ENCODE measurements at places on chromosomes 3 and 15.

- peak; percentile 17 for DNase-seq
Observed at GRCh38 chr15:101006931-101007691, 88.0 kb downstream of the LRRK1 start.

- no peak for DNase-seq
Observed at GRCh38 chr3:120678331-120678947, 3.6 kb downstream of the HGD start.

GRCh38 chr15:52218371-52218770, 27.2 kb upstream of the GNB5 start:
- DNase-seq: no peak

DNA sequence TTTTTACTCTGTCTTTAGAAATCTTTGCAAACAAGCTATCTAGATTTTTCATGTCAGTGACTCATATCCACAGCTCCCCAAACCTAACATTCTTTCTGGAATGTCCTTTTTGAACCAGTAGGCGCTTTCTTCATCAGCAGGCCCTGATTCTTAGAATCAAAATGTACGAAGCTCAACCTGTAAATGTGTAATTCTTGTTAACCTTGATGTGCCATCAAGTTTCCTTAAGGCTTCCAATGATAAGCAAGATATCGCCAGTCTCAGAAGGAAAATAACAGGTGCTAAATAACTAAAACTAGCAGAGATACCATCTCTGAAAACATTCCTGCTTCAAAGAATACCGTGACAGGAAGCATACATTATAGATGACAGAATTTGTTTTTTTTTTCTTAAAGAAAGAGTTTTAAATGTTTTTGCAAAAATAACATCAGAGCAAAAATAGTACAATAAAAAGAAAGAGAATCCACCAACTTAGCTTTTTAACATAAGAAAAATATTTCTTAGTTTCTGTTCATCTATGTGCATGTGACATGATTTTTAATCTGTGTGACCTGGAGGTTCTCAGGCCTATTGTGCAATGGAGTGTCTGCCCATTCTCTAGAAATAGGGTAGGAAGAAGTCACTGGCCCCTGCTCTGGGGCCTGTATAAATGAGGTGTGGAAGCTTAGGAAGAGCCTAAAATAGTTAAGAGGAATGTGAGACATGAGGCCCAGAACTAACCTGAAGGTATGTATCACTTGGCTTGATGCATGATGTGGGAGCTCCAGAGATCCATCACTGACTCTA, 14.7 kb upstream of the SECISBP2L start:
- no peak for DNase-seq

GRCh38 chr3:183745300-183746098, 47.9 kb downstream of the YEATS2 start:
- DNase-seq: no peak

- no peak for DNase-seq
Observed at GRCh38 chr3:123523023-123523412, 61.8 kb downstream of the HACD2 start.

DNA sequence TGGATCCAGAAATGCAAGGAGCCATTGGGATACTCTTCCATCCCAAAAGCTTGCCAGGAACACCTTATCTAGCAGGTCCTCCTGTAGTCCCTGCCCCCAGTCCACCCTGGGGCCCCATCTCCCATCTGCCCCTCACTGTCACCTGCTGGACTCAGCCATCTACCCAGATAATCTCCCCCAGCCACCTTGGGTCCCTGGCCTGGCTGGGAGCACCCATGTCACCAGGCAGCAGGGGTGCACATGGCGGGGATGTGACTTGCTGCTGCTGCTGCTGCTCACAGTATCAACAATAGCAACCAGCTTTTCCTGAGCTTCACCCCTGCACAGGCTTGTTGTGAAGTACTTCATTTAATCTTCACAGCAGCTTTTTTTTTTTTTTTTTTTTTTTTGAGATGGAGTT, 12.6 kb downstream of the PTH1R start:
- DNase-seq: no peak

GRCh38 chr3:11600501-11601282, 43.0 kb downstream of the VGLL4 start:
- DNase-seq: no peak

GRCh38 chr3:132262956-132263355, 54.3 kb upstream of the ACP3 start:
- no peak for DNase-seq

DNA sequence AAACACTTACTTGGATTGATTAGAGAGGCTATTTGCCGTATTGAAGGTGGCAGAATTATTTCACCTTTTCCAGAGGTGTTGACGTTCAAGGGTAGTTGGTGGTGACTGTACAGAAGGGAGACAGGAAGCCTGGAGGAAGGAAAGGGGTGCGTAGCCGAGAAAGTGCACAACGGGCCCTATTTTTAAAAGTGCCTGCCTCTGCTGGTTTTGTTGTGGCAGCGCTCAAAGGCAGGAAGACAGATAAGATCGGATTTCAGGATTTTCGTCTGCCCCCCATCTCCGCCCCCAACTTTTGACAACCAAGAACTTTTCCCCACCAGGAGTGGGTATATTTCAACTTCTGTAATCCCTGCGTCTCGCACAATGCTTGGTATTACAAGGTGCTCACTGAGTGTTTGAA, 38.5 kb downstream of the SMAD3 start:
- no peak for DNase-seq

- DNase-seq: peak; percentile 68
Observed at GRCh38 chr15:72859017-72859756, 75.6 kb upstream of the ADPGK start.

- DNase-seq: no peak
Observed at GRCh38 chr3:42829628-42830436, 20.6 kb downstream of the ACKR2 start.

DNA sequence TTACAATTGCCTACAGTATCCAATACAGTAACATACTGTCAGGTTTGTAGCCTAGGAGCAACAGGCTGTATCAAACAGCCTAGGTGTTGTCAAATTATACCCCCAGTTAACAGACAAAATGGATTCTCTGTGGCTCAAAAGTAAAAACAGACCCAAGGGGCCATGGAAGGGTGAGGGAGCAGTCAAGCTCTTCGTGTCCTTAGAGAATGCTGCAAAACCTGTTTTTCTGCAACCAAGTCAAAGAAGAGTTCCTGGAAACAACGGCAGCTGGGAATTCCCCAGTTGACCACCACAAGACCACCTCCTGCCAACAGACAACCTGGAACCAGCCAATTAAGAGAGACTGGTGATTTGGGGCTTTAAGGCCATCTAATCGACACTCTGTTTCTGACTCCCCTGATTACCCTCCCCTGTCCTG, 11.1 kb upstream of the THUMPD3 start:
- DNase-seq: no peak

DNA sequence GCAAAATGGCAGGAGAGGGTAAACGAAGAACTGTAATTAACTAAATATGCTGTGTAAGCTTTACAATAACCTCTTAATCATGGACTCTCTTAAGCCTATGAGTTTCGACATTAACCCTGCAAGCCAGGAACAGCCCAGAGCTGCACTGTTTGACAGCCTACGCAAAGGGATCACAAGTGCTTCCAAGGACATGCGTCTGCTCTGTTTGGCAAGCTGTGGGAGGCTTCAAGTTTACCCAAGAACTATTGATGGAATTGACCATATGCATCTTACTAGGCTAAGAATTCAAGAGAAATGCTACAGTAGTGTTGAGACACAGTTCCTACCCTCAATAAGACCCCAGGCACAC, 66.0 kb downstream of the PDZRN3 start:
- no peak for DNase-seq

Data from anterior cingulate cortex (tissue), 58 donors.